ENCODE measurements at places on chromosomes 11 and 22. TPM values are rescaled to one million over a fixed set of nuclear protein-coding genes. Genes with fewer than 3 reads are reported as not detected.
A peak's percentile ranks its signal among the peaks of the same experiment; 100 is the strongest.

DNA sequence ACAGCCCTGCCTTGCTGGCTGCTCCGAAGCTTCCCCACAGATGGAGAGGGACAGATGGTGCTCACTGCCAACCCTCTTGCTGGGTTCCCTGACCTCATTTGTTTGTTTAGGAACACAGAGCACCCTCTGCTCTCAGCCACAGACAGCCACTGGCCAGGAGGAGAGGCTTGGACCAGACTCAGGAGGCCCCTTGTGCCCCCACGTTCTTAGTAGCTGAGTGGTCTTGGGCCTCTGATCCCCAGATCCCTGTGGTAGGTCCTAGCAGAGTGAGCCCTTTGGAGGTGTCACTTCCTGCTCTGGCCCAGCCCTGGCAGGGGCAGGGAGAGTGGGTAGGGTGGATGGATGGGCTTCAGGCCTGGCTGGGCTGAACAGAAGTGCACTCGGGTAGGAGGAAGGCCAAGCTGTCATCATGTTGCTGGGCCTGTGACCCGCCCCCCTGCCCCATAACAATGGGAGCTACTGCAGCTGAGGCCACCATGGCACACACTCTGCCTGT, 84.0 kb downstream of the DHCR7 start:
- no peak for DNase-seq

DNA sequence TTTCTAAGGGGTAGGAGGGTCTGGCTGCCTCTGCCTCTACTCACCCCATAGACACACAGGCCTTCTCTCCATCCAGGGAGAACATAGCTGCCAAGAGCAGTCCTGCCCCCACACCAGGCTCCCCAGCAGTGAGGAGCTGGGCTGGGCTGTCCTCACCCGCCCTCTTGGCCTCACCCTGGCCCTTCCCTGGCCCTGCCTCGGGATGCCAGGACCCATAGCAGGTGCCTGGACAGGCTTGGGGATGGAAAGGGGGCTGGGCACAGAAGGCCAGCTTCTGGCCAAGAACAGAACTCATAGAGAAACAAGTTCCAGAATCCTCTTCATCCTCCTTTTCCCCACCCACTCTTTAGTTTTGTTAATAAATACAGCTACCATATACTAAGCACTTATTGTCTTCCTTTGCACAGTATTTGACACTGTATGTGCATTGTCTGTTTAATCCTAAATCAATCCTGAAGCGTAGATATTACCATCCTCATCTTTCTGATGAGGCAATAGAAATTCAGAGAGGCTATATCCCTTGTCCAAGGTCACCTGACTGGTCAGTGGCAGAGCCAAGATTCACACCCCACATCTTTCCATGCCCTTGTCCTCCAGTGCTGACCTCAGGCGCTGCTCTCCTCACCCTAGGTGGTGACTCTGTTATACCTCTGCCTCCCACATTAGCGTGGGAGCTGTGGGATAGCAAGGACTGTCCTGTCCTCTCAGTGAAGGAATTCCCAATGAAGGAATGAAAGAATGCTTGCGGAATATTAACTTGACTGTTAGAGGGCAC, 22.0 kb upstream of the MYOD1 start:
- no peak for DNase-seq

GRCh38 chr11:68661014-68661413, 23.3 kb upstream of the GAL start:
- no peak for DNase-seq

DNA sequence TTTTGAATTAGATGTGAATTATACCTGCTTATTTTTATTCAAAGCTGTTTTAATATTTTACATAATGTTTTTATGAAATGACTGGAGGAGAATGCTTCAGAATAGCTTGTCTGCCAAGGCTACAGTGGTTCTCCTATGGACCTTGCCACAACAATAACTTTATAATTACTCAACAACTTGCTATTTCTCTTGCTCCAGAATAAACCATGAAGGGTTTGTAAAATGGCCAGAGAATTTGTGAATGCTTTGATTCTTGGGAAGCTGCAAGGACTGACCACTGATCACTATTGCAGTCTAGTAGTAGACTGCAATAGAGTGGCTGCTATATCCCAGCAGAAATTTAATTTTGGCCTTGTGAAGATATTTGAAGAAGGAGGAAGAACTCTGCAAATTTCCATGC, 199.7 kb downstream of the FAT3 start:
- no peak for DNase-seq

UBTFL1 gene
- polyA plus RNA-seq = not detected

MOV10L1 gene
- polyA plus RNA-seq = 0.18 TPM

DNA sequence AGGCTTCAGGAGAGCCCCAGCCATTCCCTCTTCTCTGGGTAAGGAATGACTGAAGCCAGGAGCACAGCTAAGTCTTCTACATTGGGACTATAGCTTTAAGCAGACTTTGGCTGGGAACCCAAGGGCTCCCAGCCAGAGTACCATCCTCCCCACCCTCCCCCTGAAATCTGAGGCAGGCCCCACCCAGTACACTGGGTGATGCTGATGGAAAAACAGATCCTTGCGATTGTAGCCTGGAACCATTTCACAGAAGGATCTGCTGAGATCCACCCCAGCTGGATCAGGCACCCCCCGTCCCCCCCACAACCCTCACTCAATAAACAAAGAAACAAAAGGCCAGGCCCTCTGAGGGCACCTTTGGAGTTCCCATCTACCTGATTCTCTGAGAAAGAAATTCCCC, 39.8 kb downstream of the IL18BP start:
- DNase-seq = no peak

RBMXL2 gene
- not detected for polyA plus RNA-seq

- DNase-seq = no peak
Measured at GRCh38 chr22:37499027-37499707, 13.0 kb upstream of the MFNG start.

DNA sequence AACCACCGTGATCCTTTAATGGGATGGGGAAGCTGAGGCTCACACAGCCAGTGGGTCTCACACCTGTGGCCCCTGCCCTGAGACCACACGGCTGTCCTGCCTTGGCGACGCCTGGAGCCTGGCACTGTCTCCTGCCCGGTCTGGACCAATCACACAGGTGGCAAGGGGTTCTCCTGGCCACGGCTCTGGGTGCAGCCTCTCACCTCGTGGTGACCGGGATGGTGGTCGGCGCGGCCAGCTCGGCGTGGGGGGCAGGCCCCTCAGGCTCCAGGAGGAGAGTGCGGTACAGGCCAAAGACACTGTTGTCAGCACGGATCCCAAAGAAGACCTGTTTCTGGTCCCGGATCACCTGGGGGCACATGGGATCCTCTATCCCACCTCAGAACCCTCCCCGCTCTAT, 8.7 kb downstream of the ANO9 start:
- DNase-seq = no peak

DNA sequence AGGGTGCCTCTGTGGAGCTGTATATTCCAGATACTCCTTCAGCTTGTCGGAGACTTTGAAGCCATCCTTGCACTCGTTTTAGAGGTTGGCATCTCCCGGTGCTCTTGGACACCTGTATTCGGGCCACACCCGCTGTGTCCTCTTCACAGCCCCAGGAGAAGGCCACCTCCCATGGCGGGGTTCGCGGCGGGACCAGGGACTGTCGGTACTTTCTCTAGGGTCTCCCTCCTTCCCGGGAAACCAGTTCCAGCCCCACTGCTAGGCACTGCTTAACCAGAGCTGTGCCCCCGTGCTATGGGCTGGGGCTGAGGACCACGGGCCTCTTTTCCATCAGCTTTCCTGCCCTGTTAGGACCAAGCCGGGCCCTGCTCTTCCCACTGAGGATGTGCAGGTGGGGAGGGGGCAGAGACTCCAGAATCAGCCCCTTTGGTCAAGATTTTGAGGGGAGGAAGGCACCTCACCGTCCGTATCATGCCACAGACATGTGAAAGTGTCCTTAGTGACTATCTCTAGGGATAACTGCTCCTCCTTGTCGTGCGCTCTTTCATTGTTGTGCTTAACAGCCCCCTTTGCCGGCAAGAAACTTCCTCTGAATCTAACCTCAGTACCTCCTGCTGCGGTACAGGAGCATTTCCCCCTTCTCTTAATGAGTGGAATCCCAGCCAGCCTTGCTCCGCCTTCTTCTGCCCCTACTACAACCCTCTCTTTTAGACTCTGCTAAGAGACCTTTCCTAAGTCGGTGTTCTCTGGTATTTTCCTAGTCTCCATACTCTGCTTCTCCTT, 1.2 kb upstream of the B3GAT1 start:
- DNase-seq = no peak

DNA sequence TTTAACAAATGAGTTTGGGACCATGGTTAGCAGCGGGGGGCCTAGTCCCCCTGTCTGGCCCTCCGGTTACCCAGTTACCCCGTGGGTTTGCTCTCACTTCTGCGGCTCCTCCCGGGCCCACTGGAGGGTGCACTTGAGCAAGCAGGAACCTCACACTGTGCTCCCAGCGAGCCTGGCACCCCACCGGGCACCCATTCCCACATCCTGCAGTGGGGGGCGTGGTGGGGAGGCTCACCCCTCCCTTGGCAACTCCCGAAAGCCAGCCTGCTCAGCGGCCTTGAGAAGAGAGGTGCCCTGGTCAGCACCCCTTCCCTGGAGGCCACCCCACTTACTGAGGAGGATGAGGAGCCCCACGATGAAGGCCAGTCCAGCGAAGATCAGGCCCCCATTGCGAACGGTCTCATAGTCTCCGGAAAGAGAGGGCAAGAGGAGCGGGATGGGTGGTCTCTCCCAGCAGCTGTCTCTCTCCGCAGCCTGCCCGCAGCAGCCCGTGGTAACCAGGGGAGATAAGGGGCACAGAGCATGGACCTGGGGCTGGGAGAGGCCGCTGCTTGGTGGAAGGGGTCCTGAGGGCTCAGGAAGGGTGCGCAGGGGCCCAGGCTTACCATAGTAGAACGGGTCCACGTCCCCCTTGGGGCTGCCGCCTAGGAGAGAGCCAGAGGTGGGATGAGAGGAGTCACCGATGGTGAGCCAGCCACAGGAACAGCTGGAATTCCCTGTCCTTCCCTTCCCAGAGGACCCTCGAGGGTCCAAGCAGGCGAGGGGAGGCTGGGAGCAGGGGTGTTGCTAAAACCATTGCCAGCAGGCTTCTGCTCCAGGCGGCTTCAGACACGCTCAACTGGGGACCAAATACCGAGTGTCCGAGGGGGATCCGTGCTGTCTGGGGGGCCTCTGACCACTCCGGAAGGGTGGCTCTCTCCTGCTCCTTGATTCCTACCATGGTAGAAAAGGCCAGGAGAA, 2.2 kb downstream of the FXYD2 start:
- DNase-seq = no peak

DNA sequence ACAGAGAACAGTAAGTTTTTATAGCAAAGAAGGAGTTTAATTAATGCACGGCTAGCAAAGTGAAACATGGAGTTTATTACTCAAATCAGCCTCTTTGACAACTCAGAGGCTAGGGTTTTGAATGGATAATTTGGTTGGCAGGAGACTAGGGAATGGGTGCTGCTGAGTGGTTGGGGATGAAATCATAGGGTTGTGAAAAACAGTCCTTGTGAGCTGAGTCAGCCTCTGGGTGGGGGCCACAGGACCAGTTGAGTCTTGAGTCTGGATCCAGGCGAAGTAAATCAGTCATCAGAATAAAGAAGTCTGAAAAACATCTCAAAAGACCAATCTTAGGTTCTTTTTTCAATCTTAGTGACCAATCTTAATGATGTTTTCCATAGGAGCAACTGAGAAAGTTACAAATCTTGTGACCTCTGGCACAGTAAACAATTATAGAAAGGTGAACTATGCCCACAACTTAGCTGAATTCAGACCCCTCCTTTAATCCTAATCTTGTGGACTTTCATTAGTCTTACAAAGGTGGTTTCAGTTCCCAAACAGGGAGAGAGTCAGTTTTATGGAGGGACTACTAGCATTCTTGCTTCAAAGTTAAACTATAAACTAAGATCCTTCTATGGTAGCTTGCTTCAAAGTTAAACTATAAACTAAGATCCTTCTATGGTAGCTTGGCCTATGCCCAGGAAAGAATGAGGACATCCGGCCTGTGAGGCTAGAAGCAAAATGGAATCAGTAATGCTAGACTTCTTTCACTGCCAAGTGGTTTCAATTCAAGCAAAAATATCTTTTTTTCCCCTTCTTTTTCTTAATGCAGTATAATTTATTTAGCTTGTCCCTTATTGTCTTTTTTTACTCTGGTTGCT, 84.5 kb downstream of the AASDHPPT start:
- no peak for DNase-seq

DNA sequence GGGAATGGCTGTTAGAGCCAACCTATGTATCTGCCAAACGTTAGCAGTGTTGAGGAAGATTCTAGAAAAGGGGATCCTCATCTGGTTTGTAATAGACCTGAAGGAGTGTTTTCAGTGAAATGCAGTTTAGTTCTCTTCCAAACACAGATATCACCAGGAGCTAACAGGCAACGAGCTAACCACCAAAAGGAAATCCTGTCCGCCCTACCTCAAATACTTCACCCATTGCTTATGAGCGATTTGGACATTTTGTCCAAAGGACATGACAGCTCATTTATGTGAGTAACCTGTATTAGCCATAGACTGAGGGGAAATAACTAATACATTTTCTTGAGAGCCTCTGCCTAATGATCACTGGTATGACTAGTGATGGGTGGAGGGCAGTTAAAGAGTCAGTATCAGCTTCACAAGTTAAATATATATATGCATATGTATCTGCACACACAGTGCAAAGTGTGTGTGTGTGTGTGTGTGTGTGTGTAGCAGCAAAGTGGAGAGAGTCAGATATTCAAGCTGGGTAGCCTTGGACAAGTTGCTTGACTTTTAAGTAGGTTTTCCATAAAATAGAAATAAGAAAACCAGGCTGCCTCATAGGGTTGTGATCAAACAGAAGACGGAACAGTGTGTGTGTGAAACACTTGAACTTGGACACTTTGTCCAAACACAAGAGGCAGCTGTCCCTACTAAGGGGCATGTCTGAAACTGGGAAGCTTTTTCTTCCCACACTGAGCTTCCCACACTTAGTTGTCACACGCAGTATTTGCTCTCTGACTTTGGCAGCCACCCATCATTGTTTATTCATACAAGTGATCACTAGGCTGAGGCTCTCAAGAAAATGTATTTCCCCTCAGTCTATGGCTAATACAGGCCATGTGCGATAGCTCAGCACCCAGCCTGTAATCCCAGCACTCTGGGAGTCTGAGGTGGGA, 940 bp upstream of the C11orf91 start:
- DNase-seq = peak; percentile 17

DNA sequence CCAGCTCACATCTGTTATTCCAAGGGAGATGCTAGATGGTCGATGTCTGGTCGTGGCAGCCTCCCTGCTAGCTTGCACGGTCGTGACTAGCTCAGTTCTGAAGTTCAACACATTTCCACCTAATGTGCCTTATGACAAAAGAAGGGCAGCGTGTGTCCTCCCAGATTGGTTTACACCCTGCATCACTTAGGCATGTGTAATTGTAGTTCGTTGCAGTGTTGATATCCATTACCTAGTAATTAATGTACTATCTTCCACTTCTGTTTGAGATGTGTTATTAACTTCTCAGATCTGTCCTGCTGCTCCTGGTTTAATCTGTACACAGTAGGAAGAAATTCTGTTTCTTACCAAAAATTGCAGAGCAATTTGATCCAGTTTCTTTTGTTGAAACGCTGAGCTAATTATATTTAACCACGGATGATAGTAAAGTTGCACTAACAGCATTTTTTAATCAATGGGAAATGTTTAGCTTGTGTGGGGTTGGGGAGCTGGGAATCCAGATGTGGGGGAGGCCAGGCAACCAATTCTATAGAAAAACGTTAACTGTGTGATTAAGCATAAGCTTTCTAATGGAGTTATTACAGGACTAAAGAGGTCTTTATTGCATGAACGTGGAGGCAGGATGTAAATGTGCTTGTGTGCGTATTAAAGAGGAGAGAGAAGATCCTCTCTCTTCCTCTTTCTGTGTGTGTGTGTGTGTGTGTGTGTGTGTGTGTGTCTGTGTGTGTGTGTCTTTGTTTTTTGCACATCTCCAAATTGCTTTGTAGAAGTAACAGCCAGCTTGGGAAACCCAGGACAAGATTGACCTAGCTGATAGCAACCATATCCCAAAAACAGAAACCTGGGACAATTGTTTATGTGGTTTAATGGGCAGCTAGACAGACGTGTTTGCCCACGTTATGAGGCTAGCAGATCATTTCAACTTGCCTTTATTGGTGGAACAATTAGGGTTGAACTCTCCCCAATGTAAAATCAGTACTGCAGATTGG, 145.7 kb upstream of the TTC12 start:
- no peak for DNase-seq
